EL (cell line): ENCODE measurements at places on chromosomes 5 and 9.

DNA sequence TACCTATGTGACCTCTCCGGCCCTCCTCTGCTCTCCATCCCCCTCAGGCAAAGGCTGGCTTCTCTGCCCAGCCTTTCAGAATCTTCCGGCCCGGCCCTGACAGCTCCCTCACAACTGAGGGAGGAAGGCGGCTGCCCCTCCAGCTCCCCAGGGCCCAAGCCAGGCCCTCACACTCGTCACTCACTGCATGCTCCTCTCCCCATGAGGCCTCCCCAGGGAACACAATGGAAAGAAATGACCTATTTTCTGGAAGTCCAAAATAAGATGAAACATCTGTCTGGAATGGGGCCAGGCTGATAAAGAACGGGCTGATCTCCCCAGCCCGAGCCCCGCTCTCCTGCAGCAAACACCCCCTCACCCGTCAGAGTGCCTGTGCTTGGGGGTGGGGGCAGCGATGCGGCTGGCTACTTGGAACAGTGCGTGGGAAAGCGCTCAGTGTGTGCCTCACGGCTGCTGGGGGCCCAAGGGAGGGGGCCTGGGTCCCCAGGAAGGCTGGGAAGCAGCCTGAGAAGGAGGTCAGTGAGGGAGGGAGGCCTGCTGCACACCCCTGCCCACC, 11.3 kb downstream of the PDGFRB start:
- peak; percentile 63 for DNase-seq

DNA sequence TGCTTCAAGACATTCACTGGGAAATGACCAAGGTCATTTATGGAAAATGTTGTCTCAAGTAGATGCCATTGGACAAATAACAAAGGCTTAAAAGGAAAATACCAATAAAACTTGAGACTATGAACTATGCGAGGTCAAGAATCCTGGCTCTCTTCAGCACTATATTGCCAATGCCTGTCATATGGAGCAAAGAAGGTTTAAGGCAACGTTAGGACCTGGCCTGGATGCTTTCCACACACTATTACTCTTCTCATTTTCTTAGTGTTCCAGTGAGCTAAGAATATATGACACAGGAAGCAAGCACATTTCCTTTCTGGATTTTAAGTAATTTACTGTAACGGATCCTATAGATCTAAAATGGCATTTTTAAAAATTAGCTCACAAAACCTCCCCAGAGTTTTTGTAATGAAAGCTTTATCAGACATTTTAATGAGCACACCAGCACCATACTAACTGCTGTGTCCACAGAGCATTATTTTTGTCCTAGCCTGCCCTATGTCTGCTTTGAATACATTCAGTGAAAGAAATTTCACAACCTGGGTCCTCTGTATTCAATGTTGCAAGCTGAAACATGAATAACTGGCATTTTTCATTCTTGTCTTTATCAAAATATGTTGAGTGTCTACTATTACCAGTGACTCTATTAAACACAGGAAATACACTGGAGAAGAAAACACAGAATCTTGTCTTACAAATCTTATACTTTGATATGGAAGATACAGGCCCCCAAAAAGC, 315.6 kb downstream of the CETN3 start:
- no peak for DNase-seq

DNA sequence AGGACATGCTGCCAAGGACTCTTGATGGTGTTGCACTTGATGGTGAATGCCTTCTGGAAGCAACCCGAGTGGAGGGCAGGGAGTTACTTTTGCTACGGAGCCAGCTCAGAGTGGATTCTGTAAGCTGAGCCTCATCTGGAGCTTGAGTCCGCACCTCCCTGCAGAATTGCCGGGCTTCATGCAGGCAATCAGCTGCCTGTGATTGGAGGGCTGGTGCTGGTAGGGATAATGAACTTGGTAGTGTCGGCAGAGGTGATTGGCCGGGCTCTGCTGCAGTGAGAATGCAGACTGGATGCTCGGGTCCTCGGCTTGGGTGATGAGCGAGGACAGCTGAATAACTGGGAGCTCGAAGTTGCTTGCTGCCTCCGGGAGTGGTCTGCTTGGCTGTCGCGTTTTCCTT, 23.1 kb downstream of the SLC25A25 start:
- peak; percentile 81 for DNase-seq

DNA sequence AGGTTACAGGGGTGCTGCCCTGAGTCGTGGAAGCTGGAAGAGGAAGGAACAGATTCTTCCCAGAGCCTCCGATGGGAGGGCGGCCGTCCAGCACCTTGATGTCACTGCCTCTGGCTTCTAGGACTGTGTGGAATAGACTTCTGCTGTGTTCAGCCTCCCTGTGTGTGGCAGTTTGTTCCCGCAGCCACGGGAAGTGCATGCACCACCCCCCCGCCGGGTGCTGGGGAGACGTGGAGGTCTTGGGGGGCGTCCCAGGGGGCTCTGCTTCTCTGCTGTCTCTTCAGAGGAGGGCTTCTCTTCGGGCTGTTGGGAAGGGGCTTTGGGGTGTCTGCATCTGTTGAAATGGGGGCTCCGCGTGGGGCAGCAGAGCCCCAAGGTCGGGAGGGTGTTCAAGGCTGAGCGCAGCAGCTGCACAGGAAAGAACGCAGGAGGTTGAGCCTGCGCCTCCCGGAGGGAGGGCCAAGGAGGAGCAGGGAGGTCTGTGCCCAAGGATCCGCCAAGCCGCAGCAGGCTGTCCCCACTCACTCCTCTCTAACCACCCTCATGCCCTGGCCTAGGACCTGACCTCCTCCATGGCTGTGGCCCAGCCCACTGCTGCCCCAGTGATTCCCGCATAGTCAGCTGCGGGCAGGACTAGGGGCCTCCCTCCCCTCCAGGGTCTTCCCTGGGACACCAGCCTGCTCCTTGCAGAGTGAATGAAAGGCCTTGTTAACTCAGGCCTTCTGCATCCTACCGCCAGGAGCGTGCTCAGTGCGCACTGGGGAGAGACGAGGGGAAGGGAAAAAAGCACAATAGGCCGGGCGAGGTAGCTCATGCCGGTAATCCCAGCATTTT, 45.0 kb downstream of the ROPN1L start:
- no peak for DNase-seq

- DNase-seq, result peak; percentile 52
Observed at GRCh38 chr5:60649288-60649917, 50.6 kb downstream of the DEPDC1B start.

DNA sequence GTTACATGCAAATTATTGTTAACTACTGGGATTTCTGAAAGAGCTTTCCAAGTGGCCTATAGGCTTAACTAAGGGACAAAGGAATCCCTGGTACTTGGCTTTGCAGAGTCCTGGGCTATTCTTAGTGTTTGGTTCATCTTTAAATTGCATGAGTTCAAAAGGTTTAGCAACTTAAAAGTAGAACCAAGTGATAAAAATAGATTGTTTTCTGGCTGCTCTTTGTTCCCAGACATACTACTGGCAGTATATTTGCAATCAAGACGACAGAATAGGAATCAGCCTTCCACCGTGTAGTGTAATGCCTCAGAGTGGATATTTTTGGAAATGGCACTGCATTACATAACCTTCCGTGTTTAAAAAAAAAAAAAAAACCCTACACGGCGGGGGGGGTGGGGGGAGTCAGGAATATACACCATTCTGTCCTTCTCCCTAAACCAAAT, 1.0 kb downstream of the NREP start:
- DNase-seq, result no peak

GRCh38 chr9:121821326-121821725, 169.9 kb downstream of the DAB2IP start:
- DNase-seq, result no peak

DNA sequence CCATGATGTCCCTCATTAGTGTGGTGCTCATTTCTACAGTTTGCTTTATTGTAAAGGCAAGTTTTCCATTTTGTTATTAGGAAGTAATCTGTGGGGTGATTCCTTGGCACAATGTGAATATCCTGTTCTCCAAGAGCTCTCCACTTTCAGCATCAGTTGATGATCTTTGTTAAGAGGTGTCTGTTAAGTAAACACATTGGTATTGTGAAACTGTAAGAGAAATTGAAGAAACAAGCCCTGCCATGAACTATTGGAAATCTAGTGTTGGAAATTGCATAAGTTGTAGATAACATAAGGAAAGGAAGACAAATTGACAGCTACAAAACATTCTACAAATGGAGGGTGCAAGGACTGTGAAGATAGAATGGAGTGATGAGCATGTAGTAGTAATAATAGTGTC, 17.2 kb downstream of the RNF14 start:
- DNase-seq, result no peak

GRCh38 chr5:168179192-168179593, 112.3 kb upstream of the WWC1 start:
- no peak for DNase-seq

DNA sequence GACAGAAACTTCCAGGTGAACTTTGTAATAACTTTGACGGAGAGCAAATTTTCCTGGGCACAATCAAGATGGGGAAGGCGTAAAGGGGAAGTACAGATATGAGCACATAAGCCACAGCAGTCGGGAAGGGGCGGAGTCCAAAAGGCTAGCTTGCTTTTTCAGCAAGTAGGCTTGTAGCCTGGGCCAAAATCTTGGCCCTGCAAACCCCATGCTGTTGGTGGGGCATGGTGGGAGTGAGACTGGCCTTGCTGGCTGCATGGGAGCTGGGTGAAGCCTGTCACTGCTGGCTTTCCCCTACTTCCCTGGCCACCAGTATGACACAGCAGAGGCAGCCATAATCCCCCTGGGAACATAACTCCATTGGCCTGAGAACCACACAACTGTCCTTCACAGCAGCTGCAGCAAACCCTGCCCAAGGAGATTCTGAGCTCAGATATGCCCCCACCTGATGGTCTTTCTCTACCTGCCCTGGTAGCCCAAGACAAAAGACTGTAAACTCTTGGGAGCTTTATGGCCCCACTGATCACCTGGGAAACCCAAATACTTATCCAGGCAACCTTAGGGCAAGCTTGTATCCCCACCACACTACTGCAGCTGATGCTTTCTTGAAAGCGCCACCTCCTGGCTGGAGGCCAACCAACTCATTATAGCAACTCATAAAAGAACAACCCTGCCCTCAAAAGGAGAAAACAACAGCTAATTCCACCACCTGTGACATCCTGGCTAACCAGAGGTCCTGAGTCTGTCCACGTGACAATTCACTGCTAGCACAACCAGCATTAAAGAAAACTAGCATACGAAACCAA, 24.0 kb downstream of the DCTN4 start:
- no peak for DNase-seq

DNA sequence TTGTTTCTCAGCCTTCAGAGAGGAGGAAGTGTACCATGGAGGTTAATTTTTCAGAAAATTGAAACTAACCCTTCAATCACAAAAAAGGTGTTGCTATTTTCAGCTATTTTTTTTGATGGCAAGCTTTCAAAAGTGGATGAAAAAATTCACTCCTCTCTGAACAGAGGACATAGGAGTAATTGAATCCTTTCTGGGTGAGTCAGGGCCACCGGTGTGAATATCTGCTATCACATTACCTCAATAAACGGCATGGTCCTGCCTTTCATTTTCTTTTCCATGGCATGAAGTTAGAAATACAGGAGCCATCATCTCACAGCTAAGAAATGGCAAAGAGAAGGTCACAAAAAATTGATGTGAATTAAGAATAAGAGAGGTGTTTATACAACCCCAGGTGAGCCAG, 90.2 kb upstream of the CCDC112 start:
- DNase-seq, result no peak

- DNase-seq, result no peak
Observed at GRCh38 chr5:32450952-32451351, 6.4 kb upstream of the ZFR start.

GRCh38 chr9:18349530-18349929, 124.4 kb upstream of the ADAMTSL1 start:
- DNase-seq, result no peak

GRCh38 chr5:133686566-133686965, 74.2 kb upstream of the FSTL4 start:
- DNase-seq, result no peak

DNA sequence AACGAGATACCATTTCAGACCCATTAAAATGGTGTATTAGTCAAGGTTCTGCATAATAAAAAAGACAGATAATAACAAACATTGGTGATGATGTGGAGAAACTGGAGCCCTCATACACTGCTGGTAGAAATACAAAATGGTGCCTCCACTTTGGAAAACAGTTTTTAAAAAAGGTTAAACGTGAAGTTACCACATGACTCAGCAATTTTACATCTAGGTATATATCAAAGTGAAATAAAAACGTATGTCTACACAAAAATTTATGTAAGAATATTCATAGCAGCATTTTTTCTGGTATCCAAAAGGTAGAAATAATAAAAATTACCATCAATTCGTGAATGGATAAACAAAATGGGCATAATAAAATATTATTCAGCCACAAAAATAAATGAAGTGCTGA, 519.8 kb downstream of the TLE4 start:
- DNase-seq, result no peak

DNA sequence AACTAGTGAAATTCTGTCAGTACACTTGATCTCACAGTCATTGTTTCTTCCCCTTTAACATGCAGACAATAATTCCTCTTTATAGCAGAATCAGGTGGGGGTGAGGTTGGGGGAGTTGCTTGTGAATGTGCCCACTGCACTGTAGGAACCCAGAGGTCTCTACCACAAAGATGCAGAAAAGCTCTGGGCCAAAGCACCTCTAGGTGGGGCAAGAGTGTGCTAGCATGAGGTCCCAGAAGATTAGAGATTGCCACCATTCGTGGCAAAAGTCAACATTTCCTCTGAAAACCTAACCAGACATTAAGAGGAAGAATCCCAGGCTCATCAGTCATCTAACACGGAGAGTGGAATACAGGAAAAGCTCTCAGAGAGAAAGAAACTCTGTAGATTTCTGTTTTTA, 74.5 kb downstream of the PTCD2 start:
- DNase-seq, result no peak

- DNase-seq, result peak; percentile 18
Observed at GRCh38 chr5:103490030-103490739, 72.4 kb downstream of the NUDT12 start.

DNA sequence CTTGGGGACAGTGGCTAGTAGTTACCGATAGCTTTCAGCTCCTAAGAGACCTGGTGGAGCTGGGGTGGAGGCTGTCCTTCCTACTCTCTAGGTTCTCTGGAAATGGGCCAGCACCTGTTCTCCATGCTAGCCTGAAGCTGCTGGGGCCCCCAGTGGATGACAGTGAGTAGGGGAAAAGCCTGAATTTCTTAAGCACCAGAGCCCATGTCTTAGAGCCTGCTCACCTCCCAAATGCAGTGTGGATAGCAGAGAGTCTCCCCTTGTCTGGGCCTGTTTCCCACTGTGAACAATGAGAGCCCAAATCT, 105.8 kb downstream of the DAB2IP start:
- no peak for DNase-seq

DNA sequence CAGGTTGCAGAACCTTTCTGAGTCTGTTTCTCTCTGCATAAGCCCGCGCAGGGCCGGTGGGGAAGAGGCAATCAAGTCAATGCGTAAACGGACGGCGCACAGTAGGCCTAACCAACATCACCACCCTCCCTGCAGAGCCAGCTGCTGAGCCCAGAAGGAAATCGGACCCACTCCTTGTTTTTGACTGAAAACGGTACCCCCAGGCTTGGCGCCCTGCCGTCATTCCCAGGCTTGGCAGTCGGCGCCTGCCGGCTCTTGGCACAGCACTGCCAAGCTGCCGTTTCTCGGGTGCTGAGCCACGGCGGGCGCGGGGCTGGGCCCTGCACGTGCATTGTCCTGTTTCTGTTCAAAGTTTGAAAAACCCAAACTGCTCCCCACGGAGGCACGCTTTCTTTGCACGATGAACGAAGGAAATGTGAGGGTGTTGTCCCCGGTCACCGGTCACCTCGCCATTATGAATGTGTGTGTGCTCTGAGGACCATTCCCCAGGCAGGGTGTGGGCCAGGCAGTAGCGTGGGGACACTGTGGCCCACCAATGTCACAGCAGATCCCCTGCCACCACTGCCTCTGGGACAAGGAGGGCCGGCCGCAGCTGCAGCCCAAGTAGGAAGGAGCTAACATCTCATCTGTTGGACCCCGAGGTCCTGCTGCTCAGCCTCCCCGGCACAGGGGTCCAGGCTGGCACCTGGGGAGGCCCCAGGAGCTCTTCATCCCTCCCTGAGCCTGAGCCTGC, 20.1 kb downstream of the FIBCD1 start:
- no peak for DNase-seq
